LoVo (cell line): ENCODE measurements at places on chromosomes 2 and 18.
A peak's percentile ranks its signal among the peaks of the same experiment; 100 is the strongest.

- no peak for DNase-seq
Observed at GRCh38 chr2:170576296-170576695, 138.8 kb upstream of the SP5 start.

GRCh38 chr2:149781263-149781808 lies 193.8 kb upstream of the MMADHC start:
- no peak for DNase-seq

DNA sequence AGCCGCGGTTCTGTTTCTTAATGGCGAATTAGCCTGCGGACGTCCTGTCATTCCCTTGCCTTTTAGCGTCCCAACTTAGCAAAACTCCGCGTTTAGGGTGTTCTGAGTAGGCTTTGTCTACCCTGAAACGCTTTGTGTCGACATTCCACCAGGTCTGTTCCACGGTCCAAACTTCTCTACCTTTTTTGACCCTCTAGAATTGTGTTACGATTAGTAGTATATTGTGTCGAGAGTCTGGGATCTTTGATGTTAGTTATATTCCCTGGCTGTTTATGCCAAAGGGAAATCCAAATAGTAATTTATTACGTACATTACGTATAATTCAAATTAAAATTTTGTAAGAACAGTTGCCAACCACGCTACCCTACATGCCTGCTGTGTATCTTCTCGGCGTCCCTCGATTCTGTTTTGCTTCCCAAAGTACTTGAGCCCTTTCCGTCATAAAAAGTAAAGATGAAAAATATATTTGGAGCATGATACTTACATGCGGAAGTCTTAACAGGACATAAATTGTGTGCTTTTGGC lies 495 bp upstream of the TTC32 start:
- DNase-seq = no peak

DNA sequence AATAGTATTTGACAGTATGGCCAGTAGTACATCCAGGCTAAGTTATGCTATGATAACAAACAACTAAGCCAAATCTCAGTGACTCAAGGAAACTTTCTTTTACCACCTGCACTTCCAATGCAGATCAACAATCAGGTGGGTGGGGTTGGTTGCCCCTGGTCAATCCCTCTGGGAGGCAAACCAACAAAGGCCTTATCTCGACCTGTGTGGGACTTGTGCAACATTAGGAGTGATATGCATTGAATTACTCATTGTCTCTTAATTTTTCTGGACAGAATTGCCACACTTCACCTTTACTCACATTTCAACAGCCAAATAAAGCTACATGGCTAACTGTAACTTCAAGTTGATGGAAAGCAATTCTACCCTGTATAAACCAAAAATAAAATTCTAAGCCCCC lies 1049.3 kb upstream of the CDH2 start:
- DNase-seq = no peak

DNA sequence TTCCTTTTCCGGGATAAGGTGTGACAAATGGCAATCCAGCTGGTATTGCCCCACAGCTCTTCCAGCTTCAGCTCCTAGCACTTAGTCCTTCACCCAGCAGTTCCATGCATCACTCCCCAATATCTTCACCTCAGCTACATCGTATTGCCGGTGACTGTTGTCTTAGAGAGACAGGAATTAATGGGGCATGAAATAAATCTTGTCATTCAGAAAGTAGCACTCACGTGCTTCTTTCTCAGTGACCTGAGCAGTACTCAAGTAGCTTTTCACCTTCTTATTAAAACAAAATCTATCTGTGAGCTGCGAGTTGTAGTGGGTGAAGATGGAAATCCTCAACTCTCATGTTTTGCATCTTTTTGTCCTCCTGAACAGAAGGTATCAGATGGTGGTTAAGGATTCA lies 72.8 kb downstream of the PTH2R start:
- DNase-seq = no peak

DNA sequence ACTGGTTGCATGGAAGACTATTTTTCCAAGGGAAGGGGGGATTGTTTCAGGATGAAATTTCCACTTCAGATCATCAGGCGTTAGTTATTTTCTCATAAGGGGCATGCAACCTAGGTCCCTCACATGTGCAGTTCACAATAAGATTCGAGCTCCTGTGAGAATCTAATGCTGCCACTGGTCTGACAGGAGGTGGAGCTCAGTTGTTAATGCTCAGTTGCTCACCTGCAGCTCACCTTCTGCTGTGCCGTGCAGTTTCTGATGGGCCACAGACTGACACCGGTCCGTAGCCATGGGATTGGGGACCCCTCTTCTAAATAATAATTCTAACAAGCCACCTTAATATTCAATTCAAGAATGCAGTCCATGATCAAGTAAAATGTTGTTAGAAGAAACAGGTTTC lies 34.9 kb downstream of the PLCL1 start:
- DNase-seq = no peak

GRCh38 chr2:25155401-25155800 lies 13.0 kb downstream of the POMC start:
- DNase-seq = no peak

GRCh38 chr18:69725009-69725408 lies 222.7 kb downstream of the CD226 start:
- no peak for DNase-seq

DNA sequence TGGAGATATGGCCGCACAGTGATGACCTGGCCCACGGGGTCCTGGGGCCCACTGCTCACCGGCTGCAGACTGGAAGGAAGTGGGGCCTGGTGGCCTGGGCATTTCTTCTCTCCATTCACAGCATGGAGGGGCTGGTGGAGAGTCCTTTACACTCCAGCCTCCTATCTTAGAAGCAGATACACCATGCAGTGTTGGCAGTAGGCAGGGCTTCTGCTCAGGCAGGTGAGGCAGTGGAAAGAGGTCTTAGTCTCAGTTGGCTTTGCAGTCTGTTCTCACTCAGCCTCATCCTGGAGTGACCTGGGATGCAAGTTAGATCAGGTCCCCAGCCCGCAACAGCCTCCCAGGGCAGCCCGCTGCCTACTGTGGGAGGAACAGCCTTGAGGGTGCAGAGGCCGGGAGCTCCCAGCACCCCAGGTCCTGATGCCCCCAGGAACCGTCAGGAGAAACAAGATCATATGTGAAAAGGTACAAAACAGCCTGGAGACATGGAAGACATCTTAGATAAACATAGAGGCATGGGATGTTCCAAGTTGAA lies 45.8 kb upstream of the OTOS start:
- no peak for DNase-seq

GRCh38 chr2:121454549-121455090 lies 76.1 kb upstream of the RNU4ATAC start:
- no peak for DNase-seq

GRCh38 chr2:70715071-70715985 lies 52.7 kb downstream of the ADD2 start:
- DNase-seq = no peak

DNA sequence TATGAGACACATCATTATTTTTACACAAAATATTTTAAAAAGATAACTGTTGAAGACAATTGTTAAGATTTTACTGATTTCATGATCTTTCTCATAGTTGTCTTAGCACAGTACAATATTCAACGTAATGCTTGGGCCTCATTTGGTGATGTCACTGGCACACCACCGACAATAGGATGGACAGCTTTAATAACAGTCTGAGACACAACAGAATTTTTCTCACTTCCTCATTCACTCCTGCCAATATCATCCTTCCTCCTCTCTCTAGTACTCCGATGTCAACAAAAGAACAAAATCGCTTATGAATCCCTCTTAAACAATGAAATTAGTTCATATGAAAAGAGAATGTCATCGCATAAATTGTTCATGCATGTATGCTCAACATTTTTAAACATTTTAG lies 461.9 kb upstream of the CDH7 start:
- DNase-seq = no peak

DNA sequence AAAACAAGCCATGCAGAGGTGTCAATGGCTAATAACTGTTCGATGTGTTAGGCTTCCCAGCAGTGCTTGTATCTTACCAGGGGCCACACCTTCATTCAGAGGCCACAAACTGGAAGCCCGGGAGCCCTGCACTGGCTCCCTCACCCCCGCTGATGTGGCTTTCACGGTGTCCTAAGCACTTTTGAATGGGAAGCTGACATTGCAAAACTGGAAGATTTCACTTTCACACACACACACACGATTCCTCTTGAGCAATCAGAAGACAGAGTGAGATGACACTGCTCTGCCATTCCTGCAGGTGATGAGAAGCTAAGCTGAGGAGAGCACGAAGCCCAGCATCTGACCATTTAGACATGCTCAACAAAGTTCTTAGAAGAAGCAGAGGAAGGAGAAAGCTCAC lies 8.6 kb upstream of the ZNF407 start:
- no peak for DNase-seq

GRCh38 chr2:157246765-157247407 lies 10.6 kb upstream of the GALNT5 start:
- DNase-seq = peak; percentile 81

GRCh38 chr18:76571689-76572088 lies 76.6 kb upstream of the ZNF516 start:
- no peak for DNase-seq

- DNase-seq = no peak
Observed at GRCh38 chr2:198297350-198297749, 493.0 kb downstream of the PLCL1 start.

DNA sequence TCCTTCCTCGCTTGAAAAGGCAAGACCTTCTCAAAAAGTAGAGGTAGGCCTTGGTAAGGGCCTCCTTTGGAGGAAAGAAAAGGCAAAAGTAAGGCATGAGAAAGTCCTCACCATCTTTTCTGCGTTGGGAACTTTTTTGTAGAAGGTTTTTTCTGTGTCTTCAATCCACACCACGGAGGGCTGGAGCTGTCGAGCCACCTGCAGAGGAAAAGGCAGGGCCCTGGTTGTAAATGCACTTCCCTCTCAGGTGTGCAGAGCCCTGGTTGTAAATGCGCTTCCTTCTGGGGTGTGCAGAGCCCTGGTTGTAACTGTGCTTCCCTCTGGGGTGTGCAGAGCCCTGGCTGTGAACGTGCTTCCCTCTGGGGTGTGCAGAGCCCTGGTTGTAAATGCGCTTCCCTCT lies 80.2 kb upstream of the ASB18 start:
- DNase-seq = no peak

DNA sequence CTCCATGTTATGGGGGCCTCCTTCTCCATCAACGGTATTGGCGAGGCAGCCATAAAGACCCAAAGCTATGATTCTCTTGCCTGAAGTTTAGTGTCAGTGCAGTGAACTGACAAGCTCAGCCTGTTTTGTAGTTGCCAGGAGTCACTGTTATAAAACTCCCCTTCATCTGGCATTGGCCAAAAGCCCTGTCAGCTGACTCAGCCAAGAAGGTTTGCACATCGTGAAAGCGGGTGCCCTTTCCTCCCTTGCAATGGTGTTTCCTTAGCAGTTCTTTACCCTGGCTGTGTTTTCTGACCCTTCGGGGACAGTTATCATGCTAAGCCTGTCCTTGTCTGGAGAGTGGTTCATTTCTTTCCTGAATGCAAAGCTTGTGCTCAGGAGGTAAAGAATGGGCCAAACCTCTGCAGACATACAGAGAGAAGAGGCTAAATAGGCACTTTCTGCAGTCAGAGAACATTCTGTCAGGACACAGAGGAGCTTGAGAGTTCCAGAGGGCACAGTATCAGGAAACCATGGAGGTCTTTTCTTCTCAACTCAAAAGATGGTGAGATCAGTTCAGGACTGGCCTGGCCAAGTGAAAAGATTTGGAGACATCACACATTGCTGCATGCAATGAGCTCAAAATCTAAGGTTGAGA lies 414.2 kb downstream of the ZNF521 start:
- DNase-seq = no peak

DNA sequence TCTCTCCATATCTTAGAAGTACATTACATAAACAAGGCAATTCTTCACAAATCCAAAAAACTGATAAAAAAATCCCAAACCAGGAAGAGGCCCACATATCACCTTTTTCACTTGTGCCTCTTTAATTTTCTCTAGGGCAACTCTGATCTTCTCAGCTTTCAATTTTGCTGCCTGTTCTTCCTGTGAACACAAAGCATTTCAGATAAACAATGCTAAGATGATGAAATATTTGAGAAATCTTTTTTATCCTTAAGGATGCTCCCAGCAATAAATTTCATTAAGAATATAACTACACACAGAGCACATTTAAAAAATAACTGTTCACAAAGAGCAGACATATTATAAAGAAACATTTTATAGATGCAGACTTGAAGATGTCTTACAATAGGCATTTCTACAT lies 73.4 kb downstream of the RAPH1 start:
- no peak for DNase-seq

DNA sequence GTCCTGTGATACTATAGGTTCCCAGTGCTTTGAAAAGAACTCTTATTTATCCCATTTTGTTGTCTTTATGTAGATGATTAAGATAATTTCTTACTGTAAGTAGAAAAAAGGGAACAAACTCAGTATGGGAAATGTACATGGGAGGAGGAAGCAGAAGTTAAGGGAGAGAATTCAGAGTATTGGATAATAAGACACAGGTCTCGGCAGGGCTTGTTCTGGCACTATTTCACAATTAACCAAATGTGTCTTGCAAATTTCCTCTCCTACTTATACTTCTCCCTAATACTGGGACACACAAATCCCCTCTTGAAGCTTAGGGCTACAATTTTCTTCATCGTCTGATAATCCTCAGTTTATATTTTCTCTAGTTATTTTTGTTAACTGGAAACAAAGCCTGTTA lies 744.0 kb downstream of the ADCYAP1 start:
- DNase-seq = no peak

GRCh38 chr18:79528846-79529245 lies 133.1 kb downstream of the NFATC1 start:
- DNase-seq = peak; percentile 27
